ENCODE measurements at places on chromosomes 4 and X. TPM values are rescaled to one million over a fixed set of nuclear protein-coding genes. Genes with fewer than 3 reads are reported as not detected.

DNA sequence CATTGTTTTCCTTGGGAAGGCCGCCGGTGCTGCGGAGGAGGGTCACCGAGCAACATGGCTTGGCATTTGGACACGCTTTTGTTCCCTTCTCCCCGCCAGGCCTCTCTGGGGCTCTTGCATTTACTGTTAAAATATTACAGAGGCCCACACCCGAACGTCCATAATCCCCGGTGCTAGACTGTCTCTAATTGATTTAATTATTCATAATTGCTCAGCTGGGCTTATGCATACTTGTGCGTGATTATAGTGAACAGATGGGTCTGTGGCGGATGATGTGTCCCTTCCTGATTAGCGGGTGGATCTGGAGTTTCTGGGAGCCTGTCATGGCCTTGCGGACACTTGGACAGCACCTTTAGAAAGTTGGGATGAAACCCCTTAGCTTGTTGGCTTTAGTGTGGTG is 100.2 kb upstream of the MSX1 start:
- no peak for DNase-seq
- no peak overlapping the region for H3K27ac ChIP-seq
- H3K27me3 ChIP-seq = peaks cover 11% of the 10 kb centered on the region

GRCh38 chr4:122884499-122884898 is 37.9 kb downstream of the NUDT6 start:
- no peak overlapping the region for H3K27ac ChIP-seq
- no peak overlapping the region for H3K4me3 ChIP-seq
- no peaks in the 10 kb centered on the region for H3K36me3 ChIP-seq
- no peak for DNase-seq
- H3K4me1 ChIP-seq = no peaks in the 10 kb centered on the region

The MFAP3L gene
- total RNA-seq = 1.0 TPM

The BEX1 gene
- not detected for total RNA-seq

The MAGEB1 gene
- total RNA-seq = not detected
